ENCODE measurements at places on chromosomes 4 and X.

GRCh38 chr4:176383273-176384077 lies 63.7 kb downstream of the SPCS3 start:
- no peak for DNase-seq

- no peak for DNase-seq
These were observed 72.2 kb upstream of the RBPJ start for GRCh38 chr4:26248647-26249046.

GRCh38 chr4:155473420-155474095 lies 96.8 kb upstream of the MAP9 start:
- DNase-seq = no peak

DNA sequence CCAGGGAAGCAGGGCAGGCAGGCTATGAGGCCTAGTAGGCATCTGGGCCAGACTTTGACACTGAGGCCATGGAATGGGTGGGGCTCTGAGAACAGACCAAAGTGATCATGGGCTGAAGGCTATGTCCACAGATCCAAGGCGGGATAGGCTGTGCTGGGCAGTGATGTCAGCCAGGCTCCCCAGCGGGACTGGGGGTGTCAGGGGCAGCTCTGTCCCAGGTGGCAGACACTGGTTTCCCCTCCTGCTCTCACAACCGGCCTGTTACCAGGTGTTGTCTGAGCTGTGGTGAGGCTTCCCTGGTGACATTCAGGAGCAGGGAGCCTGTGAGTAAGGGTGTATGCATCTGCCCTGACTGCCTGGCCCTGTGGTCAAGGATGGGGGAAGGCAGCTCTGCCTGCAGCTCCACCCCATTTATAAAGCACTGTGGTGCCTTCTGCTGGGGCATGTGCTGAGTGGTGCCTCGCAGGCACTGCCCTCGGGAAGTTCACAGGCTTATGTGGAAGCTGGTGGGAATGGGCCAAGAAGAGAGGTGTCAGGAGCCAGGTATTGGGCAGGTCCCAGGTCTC lies 2.9 kb downstream of the IL9R start:
- no peak for DNase-seq

GRCh38 chr4:123632693-123633030 lies 236.1 kb downstream of the SPRY1 start:
- DNase-seq = no peak

Data from AML-193 (cell line).